ENCODE measurements at places on chromosomes 3 and 15. TPM values are rescaled to one million over a fixed set of nuclear protein-coding genes. Genes with fewer than 3 reads are reported as not detected.

DNA sequence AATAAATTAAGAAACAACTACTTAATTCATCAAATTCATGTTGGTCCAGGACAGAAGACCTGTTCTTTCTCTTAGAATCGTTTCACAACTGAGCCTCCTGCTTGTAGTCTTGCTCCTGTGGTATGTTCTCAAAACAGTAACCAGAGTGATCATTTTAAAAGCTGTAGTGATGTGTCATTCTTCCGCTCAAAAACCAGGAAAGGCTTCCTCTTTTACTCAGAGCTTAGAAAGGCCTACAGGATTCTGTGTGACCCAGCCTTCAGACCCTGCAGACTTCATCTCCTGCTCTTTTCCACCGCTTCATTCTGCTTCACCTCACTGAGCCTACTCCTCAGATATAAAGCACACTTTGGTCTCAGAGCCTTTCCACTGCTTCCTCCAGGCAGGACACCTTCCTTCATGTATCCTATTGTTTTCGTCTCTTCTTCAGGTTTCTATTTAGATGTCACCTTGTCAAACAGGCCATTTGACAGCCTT, 22.7 kb downstream of the ST6GAL1 start:
- no peak for DNase-seq

DNA sequence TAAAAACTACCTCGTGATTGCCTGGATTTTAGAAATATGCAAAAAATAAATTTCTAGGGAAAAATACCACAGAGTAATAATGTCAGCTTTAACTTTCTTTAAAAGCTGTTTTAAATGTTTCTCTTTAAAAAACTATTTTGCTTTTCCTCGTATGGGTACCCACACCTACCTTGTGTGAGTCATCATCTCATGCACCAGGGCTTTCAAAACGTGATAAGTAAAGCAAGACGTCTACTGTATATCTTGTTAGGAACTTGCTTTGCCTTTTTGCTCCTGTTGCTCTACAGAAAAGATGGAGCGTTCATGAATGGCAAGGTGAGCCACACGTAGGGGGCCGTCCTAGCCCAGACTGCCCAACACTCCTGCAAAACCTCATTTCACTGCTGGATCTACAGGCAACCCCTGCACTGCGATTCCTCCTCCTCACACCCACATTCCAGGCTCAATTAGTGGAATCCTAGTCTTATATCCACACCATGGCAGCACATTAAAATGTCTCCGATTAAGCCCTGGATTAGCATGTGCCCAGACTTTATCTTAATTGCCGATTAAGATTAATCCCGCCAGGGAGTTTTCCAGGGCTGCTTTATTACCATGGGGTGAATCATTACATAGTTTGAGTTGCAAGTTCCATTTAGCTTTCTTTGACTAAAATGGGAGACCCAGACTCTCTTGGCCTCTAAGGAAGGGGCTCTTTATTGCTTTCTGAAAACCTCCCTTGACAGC, 293.6 kb upstream of the ICE2 start:
- no peak for DNase-seq

- DNase-seq, result peak; percentile 7
Observed at GRCh38 chr3:136042608-136043221, 77.2 kb downstream of the PPP2R3A start.

CLN6 gene
- 31.4 TPM for total RNA-seq
